ENCODE measurements at places on chromosomes 6 and 20.

GRCh38 chr6:35448191-35448590 lies 3.9 kb upstream of the FANCE start:
- DNase-seq, result no peak

DNA sequence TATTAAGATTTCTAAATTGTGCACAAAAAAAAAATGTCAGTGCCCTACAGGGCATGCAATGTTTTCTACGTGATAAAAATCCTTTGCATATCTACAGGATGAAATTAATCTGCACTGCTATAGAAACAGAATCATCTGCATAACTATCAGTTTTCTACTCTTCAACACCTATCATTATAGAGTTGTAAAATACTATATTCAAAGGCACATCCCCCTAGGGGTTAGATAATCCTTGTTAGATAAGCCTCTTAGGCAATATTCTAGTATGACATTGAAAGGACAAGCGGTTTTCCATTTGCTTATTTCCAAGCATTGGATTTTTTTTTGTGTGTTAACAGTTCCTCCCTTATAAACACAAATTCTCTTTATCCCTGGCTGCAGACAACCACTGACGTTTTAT lies 98.7 kb upstream of the LAMA2 start:
- DNase-seq, result no peak

- DNase-seq, result no peak
Measured at GRCh38 chr6:11622156-11622555, 84.6 kb downstream of the TMEM170B start.

- DNase-seq, result no peak
Measured at GRCh38 chr6:39202166-39202565, 27.1 kb downstream of the KCNK5 start.

- no peak for DNase-seq
Measured at GRCh38 chr6:132218059-132218696, 183.1 kb downstream of the MOXD1 start.

DNA sequence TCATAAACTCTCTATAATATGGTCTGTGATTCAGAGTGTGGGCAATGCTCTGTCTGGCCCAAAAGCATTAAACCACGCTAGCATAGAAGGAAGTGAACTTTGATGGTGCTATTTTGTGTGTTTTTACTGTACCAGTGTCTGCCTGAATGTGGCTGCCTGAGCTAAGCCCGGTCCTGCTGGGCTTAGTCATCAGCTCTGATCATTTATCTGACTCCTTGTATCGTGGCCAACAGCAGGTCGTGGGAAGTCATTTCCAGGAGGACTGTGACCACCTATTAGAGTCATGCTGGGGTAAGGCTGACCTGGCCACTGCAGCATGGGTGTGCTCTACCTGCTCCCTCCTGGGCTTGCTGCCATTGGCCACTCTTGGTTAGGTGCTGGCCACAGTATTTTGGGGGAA lies 239.1 kb upstream of the CEP162 start:
- DNase-seq, result no peak

GRCh38 chr6:53031281-53031680 lies 33.9 kb upstream of the FBXO9 start:
- no peak for DNase-seq

DNA sequence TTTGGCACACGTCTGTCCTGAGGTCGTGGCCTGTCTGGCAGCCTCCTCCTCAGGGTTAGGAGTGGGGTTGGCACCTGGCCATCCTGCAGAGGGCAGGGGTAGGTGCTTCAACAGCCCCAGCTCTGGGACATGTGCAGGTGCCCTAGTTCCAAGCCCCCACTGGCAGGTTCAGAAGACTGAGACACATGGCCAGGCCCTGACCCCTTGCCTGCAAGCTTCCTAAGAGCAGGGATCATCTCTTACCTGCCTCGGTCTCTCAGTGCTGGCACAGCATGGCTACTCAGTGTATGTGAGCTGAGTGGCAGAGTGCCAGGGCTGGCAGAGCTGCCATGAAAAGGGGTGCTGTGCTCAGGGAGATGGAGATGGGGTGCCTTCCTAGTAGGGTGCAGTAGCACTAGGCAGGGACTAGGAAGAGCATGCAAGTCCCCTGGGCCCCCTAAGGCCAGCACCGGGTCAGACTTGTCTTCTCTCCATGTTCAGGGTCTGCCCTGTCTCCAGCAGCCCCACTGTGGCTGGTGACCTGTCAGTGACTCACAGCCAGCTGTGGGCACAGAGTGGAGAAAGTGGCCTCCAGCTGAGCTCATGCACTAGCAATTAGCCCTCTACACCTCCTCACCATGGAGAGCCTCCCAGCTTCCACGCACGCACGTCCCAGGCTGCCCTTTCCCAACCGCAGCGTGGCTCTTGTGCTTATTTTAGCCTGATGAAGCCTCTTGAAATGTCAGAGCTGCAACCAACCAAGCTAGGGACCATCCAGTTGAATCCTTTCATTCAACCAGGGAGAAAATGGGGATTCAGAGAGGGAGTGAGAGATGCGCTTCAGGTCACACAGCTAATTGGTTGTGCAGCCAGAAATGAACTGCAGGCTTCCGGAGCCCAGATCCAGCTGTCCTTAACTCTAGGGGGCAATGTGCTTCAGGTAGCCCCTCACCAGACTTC lies 116.6 kb downstream of the MRPL14 start:
- no peak for DNase-seq

- DNase-seq, result no peak
Measured at GRCh38 chr20:7859356-7859802, 80.9 kb downstream of the HAO1 start.

- no peak for DNase-seq
Measured at GRCh38 chr6:105932440-105932839, 153.7 kb upstream of the PRDM1 start.

- no peak for DNase-seq
Measured at GRCh38 chr20:16111852-16112412, 461.3 kb downstream of the KIF16B start.

- DNase-seq, result peak; percentile 81
Measured at GRCh38 chr20:354298-354977, 7.5 kb downstream of the NRSN2 start.

DNA sequence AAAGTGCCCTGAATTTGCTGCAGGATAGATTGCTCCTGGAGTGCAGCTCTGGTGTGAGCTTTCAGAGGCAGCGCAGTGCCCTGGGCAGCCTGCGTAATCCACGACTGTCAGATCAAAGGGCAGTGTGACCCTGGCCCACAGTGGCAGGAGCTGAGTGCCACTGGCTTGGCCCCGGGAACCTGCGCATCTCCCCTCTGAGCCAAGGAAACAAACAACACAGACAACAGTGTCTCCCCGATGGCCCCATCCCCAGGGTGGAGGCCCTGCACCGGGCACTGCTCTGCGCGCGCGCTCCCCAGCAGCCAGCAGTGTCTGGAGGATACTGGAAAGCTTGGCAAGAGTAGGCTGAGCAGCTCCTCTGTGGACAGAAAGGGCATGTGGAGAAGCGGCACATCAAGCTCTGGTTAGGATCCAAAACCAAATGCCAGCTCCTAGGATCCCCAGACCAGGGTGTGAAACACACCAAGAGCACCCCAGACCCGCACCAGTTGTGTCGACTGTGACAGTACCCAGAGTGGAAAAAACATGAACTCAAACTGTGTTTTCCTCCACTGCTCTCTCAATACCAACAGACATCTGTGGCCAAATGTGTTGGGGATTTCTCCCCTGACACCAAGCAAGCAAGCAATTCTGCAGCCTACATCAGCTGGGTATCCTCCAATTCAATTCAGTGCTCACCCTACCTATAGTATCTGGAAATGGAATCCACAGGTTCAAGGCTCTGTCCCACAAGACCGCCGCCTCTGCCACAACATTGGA lies 26.7 kb downstream of the RBCK1 start:
- no peak for DNase-seq

DNA sequence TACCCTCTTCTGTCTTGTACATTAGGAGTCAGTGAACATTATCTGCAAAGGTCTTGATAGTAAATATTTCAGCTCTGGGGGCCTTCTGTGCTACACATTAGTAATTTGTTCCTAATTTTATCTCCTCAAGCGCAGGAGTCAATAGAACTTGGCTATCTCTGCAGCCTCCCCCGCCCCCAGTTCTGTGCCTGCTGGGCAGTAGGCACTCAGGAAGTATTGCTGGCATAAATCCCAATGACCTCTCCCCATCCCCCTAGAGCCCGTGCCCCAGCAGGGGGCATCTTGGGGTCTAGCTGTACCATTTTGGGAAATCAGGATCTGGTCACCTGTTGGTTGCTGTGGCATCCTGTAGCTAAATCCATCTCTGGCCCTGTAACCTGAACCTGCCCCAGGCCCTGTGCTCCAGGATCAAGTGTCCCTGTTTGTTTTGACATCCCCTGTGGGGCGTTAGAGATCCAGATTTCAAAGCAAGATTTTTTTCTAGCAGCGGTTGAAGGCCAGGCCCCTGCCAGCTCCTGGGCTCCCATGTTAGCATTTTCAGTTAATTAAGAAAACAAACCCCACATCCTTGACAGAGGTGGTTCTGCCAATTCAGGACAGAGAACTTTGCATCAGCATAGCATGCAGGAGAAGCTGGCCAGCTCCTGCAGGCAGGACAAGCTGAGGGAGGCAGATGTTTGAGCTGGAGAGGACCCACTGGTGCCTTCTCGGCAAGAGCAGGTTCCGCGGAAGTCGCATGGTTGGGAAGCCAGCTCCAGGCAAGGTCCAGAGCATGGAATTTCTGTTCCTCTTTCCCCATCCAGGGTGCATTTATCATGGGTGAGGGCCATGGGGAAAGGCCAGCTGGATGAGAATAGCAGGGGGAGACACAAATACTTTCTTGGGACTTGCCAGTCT lies 32.1 kb downstream of the DAAM2 start:
- DNase-seq, result no peak

DNA sequence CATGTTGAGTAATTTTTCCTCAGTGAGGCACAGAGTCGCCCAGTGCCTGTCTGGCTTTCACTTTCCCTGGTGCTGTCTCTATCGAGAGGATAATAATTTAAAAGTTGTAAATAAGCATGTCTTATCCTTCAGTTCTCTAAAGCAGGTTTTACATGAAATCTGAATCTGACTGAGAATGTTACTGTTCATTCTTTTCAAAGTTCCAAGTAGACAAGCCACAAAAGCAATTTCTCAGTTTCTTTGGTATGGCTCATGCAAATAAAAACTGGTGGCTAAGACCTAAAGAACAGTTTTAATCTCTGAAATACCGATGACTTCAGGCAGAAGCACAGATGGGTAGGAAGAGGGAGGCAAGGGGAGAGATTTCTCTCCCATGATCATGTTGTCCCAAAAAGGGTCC lies 87.6 kb upstream of the GCM1 start:
- DNase-seq, result no peak

DNA sequence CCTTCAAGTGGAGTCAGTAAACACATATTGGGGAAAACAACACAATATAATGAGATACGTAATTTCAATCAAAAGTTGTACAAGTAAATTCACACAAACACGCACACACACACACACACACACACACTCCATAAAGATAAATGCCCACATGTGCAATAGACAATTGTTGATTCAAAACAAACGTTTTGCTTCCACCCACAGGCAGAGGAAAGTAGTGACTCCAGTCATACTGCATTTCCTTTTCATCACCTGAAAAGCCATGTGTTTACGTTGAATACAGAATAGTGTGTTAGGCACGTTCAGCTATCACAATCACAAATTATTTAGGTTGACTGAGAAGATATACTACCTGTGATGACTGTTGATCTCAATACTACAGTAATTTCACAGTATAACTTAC lies 443.8 kb upstream of the MANEA start:
- no peak for DNase-seq

- no peak for DNase-seq
Measured at GRCh38 chr6:13229205-13230085, 98.9 kb downstream of the TBC1D7 start.

DNA sequence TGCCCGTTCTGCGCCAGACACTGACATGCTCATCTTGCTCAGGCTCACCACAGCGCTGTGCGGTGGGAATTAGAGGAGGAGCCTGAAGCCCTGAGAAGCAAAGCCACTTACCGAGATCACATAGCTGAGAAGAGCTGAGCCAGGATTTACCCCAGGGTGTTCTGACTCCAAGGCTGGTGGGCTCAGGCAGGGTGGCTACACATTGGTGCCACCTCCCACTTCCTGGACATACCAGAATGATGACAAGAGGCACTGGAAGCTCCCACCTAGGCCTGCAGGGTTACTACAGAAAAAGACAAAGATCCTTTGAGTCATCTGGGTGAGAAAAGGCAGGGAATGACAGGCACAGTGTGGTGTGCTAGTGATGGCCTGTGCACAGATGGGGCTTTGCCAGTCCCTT lies 24.4 kb upstream of the FKBP1A start:
- DNase-seq, result no peak

GRCh38 chr20:17456279-17456678 lies 74.9 kb downstream of the BFSP1 start:
- no peak for DNase-seq

DNA sequence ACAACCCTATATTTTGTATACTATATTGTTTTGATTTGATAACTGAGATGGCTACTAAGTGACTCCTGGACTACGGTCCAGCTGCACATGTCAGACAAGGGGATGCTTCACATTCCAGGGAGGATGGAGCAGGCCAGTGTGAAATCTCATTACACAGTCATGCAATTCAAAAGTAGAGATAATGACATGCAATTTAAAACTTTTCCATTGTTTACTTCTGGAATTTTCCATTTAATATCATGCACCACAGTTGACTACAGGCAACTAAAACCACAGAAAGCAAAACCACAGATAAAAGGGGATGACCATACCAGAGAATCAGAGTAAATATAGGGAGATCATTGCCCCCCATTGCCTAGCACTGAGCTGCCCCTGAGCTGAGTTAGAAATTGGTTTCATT lies 366.4 kb downstream of the BTBD9 start:
- no peak for DNase-seq

- no peak for DNase-seq
Measured at GRCh38 chr6:154535147-154535546, 24.7 kb upstream of the CNKSR3 start.

DNA sequence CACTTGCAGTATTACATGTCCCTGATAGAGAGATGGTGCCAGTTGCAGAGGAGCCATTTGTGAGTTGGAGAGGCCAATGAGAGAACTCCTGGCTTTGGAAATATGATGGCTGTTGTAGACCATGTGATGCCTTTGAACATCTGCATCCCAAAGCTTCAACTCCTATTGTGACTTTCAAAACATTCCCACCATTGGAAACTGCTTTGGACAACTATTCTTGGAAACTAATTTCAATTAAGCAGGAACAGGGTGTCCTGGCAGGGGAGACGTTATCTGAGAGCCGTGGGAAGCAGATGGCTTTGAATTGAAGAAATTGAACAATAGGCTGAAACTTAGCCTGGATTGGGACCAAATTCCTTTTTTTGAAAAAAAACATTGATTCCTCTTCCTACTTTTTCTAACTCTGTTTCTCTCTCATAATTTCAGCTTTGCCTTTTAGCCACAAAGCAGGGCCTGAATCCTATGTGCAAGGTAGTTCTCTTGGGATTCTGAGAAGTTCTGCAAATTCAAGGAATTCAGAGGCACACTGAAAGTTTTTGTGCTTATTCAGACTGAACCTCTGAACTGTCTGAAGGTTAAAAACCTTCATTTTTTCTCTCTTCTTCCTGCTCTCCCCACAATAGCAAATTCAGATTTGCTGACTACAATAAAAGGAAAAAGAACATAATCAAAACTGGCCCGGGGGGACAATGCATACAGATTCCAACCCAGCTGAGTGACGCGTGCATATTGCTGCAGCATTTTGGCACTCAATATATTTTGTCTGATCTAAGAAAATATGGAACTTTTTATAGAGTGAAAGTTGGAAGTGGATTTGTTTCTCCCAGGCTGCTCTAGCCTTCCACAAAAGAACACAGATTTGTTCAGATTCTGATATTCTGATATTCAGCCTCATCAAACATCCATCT lies 720.4 kb upstream of the CHD6 start:
- no peak for DNase-seq

- no peak for DNase-seq
Measured at GRCh38 chr20:23349338-23350195, 1.0 kb upstream of the NXT1 start.
